ENCODE measurements at places on chromosomes 2 and 18.

- no peak for DNase-seq
Measured at GRCh38 chr2:68345129-68345875, 19.8 kb upstream of the PLEK start.

DNA sequence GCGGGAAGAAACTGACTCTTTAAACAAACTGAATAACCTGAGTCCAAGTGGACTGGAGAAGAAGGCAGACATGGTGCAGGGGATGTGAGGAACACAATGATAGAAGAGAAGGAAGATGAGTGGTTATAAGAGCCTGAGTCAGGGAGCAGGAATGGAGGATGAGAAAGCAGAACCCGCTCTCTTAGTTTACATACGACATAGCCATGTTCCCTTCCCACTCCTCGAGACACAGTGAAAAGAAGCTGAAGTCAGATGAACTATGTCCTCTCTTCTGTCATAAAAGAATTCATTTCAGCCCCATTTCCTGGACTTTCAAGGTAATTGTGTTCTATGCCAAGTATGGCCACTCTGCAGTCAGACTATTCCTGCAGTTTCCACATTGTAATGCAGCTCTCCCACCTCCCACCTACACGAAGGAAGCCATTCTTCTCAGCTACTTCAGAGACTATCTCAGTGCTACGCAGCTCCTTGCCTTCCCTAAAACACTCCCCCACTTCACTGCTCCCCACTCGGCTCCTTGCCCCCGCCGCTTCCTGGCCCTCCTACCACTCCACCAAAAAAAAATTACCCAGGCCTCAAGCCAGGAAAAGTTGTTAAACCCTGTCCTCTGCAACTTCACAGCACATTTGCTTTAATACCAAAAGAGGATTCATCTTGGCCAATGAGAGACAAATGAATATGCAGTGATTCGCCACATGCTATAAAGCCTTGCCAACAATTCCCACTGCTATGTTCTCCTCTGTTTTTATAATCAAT lies 323.4 kb upstream of the EPHA4 start:
- DNase-seq = no peak

DNA sequence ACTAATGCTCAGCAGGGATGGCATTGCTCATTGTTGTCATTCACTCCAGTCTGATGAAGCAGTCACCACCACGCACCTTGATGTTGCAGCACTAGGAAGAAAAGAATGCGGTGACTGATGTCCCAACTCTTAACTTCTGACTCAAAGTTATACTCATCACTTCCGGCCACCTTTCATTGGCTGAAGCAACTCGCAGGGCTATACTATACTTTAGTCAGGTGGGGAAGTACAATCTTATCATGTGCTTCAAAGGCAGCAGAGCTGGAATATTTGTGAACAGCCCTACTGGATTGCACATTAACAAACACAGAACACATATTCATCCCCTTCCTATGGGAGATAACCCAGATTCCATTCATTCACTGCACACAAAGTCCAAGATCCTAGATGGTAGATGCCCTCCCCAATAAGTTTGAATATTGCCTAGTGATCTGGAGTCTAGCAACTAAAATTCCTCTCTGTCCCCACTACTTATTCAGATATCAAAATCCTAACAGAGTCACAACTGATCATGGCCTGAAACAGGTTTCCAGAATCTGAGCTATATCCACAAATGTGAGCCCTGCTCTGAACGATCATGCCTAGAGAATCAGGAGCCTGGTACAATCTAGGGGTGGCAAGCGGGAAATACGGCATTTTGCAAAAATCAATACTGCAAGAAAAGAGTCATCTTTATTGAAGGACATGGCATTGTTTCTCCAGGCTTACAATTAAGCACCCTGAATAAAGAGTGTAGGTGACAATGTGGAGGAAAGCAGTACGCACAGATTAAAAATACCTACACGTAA lies 3.4 kb upstream of the SPATS2L start:
- no peak for DNase-seq

- no peak for DNase-seq
Measured at GRCh38 chr2:241197947-241198346, 9.5 kb downstream of the ANO7 start.

DNA sequence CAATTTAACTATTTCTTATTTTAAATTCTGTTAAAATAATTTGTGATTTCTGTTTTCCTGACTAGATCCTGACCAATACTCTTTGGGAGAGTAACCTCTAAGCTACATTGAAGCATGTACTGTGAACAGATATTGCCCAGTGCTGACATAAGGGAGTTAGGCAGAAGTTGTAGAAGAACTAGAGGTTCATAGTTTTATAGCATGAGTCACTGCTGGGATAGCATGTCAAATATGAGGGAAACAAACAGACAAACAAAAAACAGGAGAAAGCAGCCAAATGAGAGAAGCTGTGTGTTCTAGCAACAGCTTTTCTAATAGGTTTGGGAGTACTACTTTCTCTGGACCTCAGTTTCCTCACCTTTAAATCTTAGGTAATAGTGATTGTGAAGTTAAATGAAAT lies 72.4 kb downstream of the CERS6 start:
- DNase-seq = no peak

DNA sequence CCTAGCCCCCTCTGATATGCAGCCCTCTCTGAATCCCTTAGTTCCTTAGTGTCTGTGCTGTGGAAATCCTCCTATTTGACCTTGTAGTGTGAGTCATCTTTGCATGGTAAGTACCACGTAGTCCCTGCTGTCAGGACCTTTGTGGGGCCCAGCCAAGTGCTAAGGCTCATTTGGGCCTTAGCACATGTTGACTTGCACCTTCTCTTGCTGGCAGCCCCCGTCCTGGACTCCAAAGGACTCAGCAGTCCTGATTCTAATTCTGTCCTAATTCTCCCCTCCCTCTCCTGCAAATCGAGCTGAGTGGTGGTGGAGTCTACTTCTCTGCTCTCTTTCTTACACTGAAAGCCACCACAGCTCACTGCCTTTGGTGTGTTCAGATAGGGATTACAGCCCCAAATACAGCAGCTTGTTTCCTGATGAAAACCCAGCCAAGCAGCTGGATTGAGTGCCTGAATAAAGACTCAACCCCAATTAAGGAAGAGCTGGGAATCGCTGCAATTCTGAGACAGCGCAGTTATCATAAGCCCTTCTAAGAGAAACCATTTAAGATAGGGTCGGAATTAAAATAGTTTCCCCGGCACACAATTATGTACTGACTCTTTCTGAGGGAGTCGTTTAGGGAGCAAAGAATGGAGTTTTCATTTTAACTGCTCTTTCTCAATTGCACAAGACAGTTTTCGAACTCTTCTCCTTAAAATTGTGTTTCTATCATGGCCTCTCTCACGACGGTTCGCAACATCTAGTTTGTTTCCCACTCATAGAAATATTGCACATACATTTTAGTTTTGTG lies 215.6 kb upstream of the TNP1 start:
- DNase-seq = no peak

- DNase-seq = no peak
Measured at GRCh38 chr2:136024616-136025015, 39.2 kb upstream of the DARS1 start.

- peak; percentile 72 for DNase-seq
Measured at GRCh38 chr2:18387441-18388206, 172.8 kb downstream of the RDH14 start.

DNA sequence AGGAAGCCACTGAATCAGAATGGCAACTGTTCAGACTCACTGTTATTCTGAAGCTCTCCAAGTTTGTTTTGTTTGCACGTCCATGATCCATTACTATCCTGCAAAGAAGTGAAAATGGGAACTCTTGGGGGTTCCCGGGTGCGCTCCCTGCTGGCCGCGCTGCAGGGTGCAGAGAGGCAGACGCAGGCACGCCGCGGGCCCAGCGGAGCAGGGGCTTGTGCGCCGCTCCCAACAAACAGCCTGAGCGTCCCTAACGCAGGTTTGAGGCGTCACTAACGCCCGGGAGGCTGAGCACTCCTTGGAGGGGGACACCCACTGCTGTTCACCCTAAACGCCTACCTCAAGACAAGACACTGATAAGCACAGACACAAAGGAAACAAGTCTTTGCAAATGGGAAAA lies 14.3 kb upstream of the PIEZO2 start:
- no peak for DNase-seq

DNA sequence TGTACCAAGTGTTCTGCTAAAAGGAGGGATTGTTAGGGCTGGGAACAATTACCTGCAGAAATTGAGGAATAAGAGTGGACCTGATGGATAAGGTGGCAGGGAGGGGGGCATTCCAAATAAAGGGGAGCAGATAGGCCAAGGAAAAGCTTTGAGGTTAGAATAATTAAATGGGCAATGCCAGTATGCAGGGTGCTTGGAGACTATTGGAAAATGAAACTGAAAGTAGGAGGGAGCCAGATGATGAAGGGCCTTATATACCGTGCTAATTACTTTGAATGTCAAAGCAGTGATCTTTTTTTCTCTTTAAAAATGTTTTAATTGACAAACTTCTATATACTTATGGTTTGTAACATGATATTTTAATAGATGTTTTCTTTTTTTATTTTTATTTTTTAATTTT lies 42.9 kb downstream of the MMADHC start:
- peak; percentile 45 for DNase-seq

DNA sequence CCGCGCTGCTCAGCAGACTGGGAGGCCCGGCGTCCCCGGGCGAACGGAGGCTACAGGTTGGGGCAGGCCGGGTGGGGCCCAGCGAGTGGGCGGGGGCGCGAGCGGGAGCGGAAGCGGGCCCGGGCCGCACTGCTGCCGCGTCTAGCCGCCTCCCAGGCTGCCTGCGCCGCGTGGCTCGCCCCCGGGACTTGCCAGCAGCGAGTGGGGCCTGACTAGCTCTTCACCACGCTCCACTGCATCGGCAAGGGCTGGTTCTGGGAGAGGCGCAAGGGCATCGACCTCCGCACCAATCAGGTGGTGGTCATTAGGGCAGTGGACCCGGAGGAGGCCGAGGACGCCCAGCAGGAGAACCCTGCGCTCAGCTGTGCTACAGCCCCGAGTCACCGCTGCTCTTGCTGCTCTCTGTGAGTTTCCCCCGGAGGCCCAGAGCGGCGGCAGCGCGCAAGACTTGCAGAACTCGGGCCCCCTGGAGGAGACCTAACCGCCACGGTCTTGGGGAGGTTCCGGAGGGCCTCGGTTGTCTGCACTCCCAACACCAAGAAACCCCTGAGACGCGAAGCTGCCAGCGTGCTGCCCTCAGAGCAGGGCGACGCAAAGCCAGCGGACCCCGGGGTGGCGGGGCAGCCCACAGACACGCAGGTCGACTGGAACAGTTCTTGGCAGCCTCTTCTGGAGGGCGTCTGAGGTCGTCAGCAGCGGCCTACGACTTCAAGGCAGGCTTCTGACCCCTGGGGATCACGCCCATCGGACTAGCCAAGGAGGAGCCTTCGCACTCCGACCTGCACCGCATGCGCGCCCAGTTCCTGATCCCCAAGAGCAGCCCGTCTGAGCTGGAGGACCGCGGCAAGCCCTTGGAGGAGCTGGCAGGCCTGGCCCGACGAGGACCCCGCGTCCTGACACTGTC lies 27.2 kb upstream of the PTPN2 start:
- no peak for DNase-seq

DNA sequence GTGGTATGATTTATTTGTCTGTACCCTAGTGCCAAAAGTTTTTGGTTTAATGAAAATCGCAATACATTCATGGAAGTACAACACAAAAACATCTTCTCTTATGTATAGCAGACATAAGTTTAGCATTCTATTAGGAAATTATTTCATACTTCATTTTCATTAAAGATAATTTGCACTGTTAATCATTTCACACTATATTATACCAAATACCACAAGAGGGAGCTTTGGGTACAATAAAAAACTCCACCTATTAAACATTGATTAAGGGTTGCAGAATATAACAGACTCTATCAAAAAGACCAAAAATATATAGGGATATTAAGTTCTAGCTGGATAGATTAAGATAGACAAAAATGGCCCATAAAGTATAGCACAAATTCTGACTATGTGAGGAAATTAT lies 79.0 kb downstream of the SLC66A3 start:
- DNase-seq = peak; percentile 10

GRCh38 chr2:8515864-8516533 lies 165.9 kb upstream of the ID2 start:
- DNase-seq = peak; percentile 83

GRCh38 chr18:69680123-69680522 lies 267.6 kb downstream of the CD226 start:
- no peak for DNase-seq

DNA sequence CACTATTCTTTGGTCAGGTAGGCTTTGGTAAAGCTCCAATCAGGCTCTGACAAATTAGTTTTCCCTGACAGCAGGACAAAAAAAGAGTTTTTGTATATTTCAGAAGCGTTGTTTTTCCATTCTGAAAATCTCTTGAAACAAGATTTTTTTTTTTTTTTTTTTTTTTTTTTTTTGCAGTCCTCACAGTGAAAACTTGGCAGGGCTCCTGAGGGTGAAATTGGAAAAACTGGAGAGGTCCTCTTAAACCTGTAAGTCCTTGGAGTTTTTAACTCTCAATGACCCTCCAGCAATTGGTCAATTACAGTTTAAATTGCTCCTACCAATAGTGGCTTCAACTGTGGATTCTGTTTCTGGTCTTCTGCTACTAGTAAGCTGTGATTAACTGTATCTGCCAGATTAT lies 244.5 kb upstream of the PKDCC start:
- no peak for DNase-seq

GRCh38 chr2:140353541-140353940 lies 1573.4 kb upstream of the NXPH2 start:
- DNase-seq = no peak

DNA sequence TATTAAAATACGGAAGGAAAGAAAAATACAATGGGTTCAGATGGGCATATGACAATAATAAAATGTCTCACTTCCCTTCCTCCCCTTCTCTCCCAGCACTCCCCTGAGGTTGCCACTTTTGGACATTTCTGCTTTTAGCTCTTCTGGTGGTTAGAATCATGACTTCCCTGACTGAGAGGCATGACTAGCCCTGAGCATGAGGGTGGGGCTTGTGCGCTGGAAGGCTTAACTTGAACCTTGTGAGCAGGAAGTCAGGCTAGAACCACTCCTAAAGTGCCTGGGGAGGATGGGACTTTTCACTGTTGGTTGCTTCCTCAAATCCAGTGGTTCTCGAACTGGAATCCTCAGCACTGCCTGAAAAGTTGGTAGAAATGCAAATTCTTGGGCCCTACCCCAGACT lies 19.7 kb upstream of the ARHGAP25 start:
- peak; percentile 91 for DNase-seq

DNA sequence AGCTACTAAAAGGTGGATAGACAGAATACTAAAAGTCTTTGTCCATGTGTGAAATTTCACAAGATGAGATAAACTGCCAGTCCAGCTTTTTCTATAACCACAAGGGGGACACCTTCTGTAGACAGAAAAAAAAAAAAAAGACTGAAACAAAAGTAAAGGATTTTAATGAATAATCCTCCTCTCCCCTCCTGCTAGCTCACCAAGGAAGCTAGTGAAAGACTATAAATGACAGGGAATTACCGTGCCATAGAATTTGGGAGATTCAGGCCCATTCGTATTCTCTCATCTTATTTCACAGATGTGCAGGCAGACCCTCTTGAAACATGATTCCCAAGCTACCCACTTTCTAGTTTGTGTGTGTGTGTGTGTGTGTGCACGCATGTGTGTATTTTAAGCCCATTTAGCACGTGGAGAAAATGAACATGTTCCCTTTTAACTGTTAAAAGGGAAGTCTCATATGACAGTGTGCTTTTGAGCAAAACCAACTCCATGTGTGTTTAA lies 36.3 kb upstream of the SLC8A1 start:
- peak; percentile 23 for DNase-seq

- no peak for DNase-seq
Measured at GRCh38 chr2:106584304-106584954, 97.3 kb downstream of the CD8B2 start.
